ENCODE measurements at places on chromosomes 6 and 20.

- DNase-seq: no peak
These were observed at the start of gene TCF21 for GRCh38 chr6:133888929-133889556. Gene TCF21 (plus strand): TSS chr6:133889113. CDS start chr6:133889398, 285 bp downstream.

GRCh38 chr20:18613553-18613952 is 25.7 kb downstream of the DTD1 start:
- DNase-seq: no peak

DNA sequence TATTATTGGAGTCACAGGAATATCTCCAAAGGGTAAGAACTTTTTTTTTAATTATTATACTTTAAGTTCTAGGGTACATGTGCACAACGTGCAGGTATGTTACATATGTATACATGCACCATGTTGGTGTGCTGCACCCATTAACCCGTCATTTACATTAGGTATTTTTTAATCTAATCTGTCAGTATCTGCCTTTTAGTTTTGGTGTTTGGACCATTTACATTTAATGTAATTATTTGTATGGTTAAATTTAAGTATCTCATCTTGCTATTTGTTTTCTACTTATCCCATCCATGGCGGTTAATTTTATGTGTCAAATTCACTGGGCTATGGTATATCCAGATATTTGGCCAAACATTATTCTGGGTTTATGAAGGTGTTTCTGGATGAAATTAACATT is 15.4 kb upstream of the OPN5 start:
- DNase-seq: no peak

- DNase-seq: no peak
These were observed 27.8 kb downstream of the PRSS16 start for GRCh38 chr6:27275025-27275956.

DNA sequence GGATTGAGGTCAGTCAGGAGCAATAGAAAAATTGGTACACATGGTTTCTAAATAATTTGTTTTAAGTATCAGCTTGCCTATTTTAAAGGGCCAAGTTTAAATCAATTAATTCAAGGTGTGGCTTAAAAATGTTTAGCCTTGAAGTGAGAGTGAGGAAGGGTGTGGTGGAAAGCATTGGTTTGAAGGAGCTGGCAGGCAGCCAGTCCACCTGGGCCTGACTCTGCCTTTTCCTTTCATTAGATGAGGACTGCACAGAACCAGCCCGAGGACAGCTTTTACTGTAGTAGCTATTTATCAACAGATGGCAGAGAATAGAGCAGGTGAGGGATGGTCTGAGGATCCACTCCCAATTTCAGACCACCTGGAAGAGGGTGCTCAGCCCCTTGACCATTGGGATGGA is 42.4 kb downstream of the DHX35 start:
- DNase-seq: no peak

GRCh38 chr6:22392711-22393110 is 95.9 kb upstream of the PRL start:
- DNase-seq: no peak

- no peak for DNase-seq
These were observed 54.8 kb downstream of the SENP6 start for GRCh38 chr6:75656479-75656878.

DNA sequence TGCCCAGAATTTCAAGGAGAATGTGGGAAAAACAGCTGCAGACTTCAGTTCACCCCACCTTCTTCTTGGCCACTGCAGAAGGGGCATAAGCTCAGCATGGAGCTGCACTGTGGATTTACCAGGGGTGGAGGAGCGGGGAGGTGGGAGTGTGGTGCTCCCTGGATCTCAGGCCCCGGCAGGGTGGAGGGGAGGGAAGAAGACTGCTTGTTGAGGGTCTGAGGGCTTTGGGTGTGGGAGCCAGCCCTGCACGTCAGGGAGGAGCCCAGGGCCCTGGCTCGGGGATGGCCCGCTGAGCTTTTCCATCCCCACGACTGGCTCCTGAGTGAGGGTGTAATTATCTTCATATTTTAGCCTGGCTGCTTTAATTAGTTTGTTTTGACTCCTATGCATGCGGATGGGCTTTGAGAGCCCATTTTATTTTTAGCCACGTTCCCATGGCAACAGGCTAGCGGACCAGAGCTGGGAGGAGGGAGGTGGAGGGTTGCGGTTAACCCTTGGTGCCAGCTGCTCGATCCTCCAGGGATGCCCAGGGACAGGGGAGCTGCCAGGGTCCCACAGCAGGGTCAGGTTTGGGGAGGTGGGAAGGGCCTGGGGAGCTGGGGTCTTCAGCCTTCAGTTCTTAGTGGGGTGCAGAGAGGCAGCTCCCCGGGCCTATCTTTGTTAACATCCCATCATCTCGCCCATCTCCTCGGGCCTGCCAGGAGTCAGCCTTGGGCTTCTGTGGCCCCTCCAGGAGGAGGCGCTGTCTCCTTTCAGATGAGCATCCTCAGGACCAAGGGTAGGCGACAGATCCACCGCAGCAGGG is 68.2 kb downstream of the RAB44 start:
- peak; percentile 78 for DNase-seq

- DNase-seq: no peak
These were observed 492.5 kb downstream of the CDKAL1 start for GRCh38 chr6:21026576-21027273.

DNA sequence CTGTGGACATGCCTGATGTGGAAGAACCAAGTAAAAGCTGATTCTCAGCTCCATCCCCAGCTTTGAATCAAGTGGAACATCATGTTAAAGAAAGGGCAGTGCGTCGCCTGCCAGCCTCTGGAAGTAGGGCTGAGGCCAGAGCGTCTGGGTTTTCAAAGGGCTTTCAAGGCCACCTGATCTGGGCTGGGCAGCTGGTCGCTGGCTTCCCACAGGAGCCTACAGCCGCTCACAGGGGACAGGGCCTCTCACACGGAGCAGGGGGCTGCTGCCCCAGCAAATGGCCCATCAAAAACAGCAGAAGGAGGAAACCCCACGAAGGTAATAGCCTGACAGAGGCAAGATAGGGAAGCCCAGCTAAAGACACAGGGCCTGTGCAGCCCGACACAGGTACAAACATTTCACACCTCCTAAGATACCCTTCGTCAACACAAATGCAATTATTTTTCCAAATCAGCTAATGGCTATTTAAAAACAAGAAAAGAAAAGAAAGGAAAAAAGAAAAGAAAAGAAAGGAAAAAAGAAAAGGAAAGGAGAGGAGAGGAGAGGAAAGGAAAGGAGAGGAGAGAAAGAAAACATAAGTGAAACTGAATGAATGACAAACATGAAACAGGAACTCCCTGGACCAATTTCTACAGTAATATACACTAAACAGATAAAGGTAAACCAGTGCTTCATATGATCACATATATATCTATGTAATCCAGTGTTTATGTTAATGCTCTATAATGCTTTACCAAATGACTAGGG is 24.8 kb downstream of the RRBP1 start:
- no peak for DNase-seq

DNA sequence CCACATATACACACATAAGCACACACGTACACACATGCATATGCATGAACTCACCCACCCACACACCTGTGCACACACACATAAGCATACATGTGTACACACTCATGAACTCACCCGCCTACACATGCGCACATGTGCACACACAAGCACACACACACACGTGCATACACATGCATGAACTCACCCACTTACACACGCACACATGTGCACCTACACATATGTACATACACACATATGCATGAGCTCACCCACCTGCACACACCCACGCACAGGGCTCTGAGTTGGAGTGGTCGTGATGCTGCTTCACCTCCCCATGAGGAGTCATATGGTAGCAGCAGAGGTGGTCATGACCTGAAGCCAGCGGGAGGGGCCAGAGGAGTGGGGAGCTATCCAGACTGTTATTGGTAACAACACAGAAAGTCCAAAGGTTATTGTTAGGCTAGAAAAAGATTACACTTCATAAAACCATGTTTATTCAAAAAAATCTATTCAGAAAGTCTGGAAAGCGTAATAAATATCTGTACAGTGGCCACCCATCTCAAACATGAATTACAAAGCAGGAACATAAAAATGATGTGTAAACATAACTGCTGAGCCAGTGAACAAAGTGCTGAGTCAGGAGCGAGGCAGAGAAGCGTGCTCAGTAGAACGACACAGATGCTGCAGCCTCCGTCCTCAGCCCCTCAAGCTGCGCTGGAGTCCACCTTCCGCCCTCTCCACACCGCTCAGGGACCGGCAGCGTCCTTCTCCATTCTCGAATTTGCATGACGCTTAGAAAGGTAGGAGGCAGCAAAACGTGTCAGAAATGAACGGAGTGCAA is 26.4 kb upstream of the MPC1 start:
- DNase-seq: no peak

- DNase-seq: no peak
These were observed 180.2 kb downstream of the PACRG start for GRCh38 chr6:162907876-162908481.

GRCh38 chr6:38077488-38078030 is 258.0 kb downstream of the ZFAND3 start:
- DNase-seq: no peak

Data from activated CD4-positive, CD25-positive, alpha-beta regulatory T cell treated with anti-CD3 and anti-CD28 coated beads, Interleukin-2, amount 50 U/mL, for 72 hours (primary cell).